Testis (tissue), 5 donors: ENCODE measurements at places on chromosomes 13 and 19. TPM values are rescaled to one million over a fixed set of nuclear protein-coding genes. Genes with fewer than 3 reads are reported as not detected.
A peak's percentile ranks its signal among the peaks of the same experiment; 100 is the strongest.

GRCh38 chr19:45773384-45773783 is 4.3 kb upstream of the SIX5 start:
- DNase-seq, result no peak
- H3K27ac ChIP-seq, result no peak overlapping the region
- no peaks in the 10 kb centered on the region for H3K27me3 ChIP-seq
- no peak overlapping the region for H3K4me3 ChIP-seq
- H3K36me3 ChIP-seq, result no peaks in the 10 kb centered on the region
- H3K4me1 ChIP-seq, result peaks cover 9% of the 10 kb centered on the region

- no peaks in the 10 kb centered on the region for H3K36me3 ChIP-seq
- no peak overlapping the region for H3K4me3 ChIP-seq
- no peaks in the 10 kb centered on the region for H3K4me1 ChIP-seq
- H3K27ac ChIP-seq, result no peak overlapping the region
Measured at GRCh38 chr13:97367016-97367822, 66.8 kb upstream of the RAP2A start.

DNA sequence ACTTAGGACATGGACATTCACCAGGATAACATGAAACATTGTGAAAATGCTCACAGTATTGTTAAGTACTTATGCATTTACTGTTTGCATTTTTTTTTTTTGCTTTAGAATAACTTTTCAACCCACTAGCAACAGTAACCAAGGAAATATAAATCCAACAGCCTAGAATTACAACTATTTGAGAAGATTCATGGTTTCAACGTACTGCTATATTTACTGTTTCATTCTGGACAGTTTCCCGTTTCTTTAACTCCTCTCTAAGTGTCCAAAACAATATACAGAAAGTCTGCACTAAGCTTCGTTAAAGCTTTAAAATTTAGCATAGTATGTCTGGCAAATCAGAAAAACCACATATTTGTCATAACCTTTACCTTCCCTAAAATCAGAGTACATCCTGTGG is 2.7 kb downstream of the SMAD9 start:
- no peak for DNase-seq
- H3K27me3 ChIP-seq, result no peaks in the 10 kb centered on the region
- no peaks in the 10 kb centered on the region for H3K4me1 ChIP-seq
- no peaks in the 10 kb centered on the region for H3K36me3 ChIP-seq

The SLC25A42 gene
- total RNA-seq, result 14.7 TPM

- H3K36me3 ChIP-seq, result no peaks in the 10 kb centered on the region
- H3K27me3 ChIP-seq, result no peaks in the 10 kb centered on the region
- H3K4me1 ChIP-seq, result peaks cover 5% of the 10 kb centered on the region
- H3K27ac ChIP-seq, result no peak overlapping the region
Measured at GRCh38 chr13:113949546-113949945, 24.3 kb downstream of the C13orf46 start.

DNA sequence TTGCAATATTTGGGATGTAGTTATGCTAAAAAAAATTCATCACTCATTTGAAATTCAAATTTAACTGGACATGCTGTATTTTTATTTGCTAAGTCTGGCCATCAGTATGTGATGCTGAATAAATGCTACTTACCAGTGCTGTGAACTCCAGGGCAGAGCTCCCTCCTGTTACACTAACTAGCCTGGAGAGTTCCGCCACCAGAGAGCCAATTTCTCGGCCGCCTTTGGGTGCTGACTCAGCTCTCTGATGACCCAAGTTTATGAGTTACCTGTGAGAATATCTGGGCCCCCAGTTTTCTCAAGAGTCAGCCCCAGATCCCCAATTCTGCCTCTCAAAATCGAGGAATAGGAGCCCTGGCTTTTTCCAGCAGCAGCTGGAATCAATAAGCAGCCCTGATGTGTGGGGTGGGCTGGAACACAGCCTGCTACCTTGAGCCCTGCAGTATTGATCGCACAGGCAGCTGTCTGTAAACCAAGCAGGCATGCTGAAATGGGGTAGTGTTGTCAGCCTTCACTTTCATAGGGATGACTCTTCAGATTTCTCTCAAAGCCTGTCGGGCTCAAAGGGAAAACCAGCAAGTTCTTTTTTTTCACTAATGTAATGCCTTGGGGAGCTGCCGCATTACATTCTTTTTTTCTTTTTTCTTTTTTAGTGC is 113.7 kb downstream of the DNAJC15 start:
- no peak overlapping the region for H3K4me3 ChIP-seq
- H3K27me3 ChIP-seq, result no peaks in the 10 kb centered on the region
- no peaks in the 10 kb centered on the region for H3K4me1 ChIP-seq
- H3K36me3 ChIP-seq, result no peaks in the 10 kb centered on the region
- no peak for DNase-seq

DNA sequence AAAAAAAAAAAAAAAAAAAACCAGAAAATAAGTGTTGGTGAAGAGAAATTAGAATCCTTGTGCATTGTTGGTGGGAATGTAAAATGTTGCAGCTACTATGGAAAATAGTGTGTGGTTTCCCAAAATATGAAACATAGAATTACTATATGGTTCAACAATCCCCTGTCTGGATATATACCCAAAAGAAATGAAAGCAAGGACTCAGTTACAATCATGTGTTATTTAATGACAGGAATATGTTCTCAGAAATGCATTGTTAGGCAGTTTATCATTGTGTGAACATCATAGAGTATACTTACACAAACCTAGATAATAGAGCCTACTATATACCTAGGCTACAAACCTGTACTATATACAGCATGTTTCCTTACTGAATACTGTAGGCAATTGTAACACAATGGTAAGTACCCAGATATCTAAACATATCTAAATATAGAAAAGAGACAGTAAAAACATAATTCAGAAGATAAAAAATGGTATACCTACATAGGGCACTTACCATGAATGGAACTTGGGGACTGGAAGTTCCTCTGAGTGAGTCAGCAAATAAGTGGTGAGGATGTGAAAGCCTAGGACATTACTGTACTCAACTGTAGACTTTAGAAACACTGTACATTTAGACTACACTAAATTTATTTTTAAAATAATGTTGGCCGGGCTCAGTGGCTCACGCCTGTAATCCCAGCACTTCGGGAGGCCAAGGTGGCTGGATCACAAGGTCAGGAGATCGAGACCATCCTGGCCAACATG is 25.7 kb upstream of the SLC7A1 start:
- H3K4me1 ChIP-seq, result no peaks in the 10 kb centered on the region
- H3K4me3 ChIP-seq, result no peak overlapping the region
- no peak for DNase-seq

DNA sequence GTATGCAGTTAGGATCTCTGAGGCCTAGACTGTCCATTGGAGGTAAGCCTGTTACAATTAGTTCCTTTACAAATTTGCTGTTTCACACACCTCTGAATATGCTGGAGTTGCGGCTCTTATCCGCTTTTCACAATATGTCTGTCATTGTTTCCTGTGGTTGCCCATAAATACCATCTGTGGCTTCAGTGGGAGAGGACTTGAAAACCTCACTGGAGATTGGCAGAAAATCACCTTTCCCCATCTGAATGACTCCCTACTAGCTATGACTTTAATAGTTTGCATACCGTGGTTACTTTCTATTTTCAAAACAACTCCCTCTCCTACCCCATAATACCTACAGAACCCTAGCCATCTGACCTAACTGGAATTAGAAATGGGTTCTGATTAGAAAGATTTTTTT is 454.3 kb downstream of the PCDH17 start:
- no peaks in the 10 kb centered on the region for H3K36me3 ChIP-seq

The IL27RA gene
- 3.5 TPM for total RNA-seq

The GNG14 gene
- total RNA-seq, result 4.5 TPM

GRCh38 chr19:30692181-30692811 is 320.1 kb downstream of the ZNF536 start:
- H3K27me3 ChIP-seq, result no peaks in the 10 kb centered on the region
- H3K4me3 ChIP-seq, result peak overlapping the region; percentile 15
- DNase-seq, result no peak
- H3K36me3 ChIP-seq, result no peaks in the 10 kb centered on the region
- no peaks in the 10 kb centered on the region for H3K4me1 ChIP-seq
- no peak overlapping the region for H3K27ac ChIP-seq

GRCh38 chr19:18049385-18049784 is 37.3 kb downstream of the IL12RB1 start:
- H3K27ac ChIP-seq, result peak overlapping the region; percentile 73
- peak; percentile 91 for DNase-seq
- no peaks in the 10 kb centered on the region for H3K27me3 ChIP-seq
- H3K4me3 ChIP-seq, result no peak overlapping the region
- no peaks in the 10 kb centered on the region for H3K36me3 ChIP-seq

GRCh38 chr13:75440100-75440499 is 41.9 kb downstream of the TBC1D4 start:
- no peak overlapping the region for H3K27ac ChIP-seq
- no peaks in the 10 kb centered on the region for H3K36me3 ChIP-seq
- peaks cover 4% of the 10 kb centered on the region for H3K4me1 ChIP-seq
- DNase-seq, result no peak
- no peaks in the 10 kb centered on the region for H3K27me3 ChIP-seq

The CYP4F11 gene
- 4.3 TPM for total RNA-seq

The TMPRSS9 gene
- 8.4 TPM for total RNA-seq

DNA sequence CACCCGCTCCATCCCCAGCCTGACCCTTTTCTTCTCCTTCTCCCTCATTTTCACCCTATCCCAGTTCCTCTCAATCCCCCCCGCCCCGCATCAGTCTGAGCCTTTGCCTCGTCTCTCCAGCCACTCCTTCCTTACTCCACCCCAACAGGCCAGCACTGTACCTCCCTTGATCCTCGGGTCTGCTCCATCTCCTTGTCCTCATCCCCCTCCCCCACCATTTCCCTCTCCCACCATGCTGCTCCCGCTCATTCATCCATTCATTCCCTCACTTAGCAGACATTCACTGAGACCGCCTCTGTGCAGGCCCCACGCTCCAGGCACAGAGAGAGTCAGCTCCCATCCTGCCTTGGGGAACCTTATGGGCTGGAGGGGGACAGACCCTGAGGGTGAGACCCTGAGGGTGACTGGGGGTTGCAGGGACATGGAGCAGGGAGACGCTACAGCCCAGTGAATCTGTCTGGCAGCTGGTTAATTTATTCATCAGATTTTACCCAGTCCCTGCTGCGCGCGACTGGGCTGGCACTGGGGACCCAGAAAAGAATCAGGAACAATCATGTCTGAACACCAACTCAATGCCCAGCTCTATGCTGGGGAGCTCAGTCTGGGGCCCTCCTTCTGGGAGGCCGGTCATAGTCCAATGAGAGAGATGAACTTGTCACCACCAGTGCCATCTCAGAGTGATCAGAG is 881 bp downstream of the ARHGAP33 start:
- no peak for DNase-seq
- H3K4me3 ChIP-seq, result peak overlapping the region; percentile 74
- peak overlapping the region; percentile 33 for H3K27ac ChIP-seq
- H3K36me3 ChIP-seq, result no peaks in the 10 kb centered on the region

DNA sequence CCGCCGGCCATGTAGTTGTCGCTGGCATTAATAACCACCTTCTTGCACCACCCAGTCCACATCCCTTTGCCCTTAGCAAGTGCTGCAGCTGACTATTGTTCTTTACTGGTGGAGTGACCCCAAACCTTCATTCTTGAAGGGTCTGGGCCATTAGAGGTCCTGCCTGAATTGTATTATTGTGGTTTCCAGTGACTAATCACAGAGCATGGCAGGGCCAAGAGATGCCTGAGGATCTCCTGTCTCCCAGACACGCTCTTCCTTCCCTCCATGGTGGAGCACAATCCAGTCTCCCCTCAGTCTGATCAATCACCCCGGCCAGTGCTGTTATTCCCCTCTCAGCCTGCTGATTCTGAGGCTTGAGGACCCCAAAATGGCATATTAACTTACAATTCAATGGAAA is 39.0 kb downstream of the C1QTNF9 start:
- H3K4me1 ChIP-seq, result no peaks in the 10 kb centered on the region
- no peaks in the 10 kb centered on the region for H3K36me3 ChIP-seq
- H3K27ac ChIP-seq, result no peak overlapping the region
- no peak overlapping the region for H3K4me3 ChIP-seq
- DNase-seq, result no peak
